Uterus (tissue), 4 donors: ENCODE measurements at places on chromosomes 6 and 20. TPM values are rescaled to one million over a fixed set of nuclear protein-coding genes. Genes with fewer than 3 reads are reported as not detected.
A peak's percentile ranks its signal among the peaks of the same experiment; 100 is the strongest.

Gene BPIFB2
- total RNA-seq, result not detected

Gene TAGAP
- 4.1 TPM for total RNA-seq

Gene CTAGE9
- not detected for total RNA-seq

Gene VGLL2
- not detected for total RNA-seq

Gene NKAIN2
- total RNA-seq, result not detected

Gene GNAS-AS1
- 3.4 TPM for total RNA-seq

Gene TBX18
- total RNA-seq, result 8.0 TPM

Gene ZSCAN31
- total RNA-seq, result 63.8 TPM

Gene HLA-E
- 628 TPM for total RNA-seq

Gene NFATC2
- 5.7 TPM for total RNA-seq

- H3K4me3 ChIP-seq, result no peak overlapping the region
- H3K27me3 ChIP-seq, result no peaks in the 10 kb centered on the region
- DNase-seq, result no peak
- no peaks in the 10 kb centered on the region for H3K4me1 ChIP-seq
These were observed 21.3 kb downstream of the ZNF831 start for GRCh38 chr20:59184880-59185447.

- H3K36me3 ChIP-seq, result no peaks in the 10 kb centered on the region
- no peak for DNase-seq
- no peaks in the 10 kb centered on the region for H3K4me1 ChIP-seq
- H3K4me3 ChIP-seq, result no peak overlapping the region
- H3K27ac ChIP-seq, result no peak overlapping the region
These were observed 107.0 kb downstream of the CD83 start for GRCh38 chr6:14224359-14225103.

- no peaks in the 10 kb centered on the region for H3K27me3 ChIP-seq
- no peak for DNase-seq
- H3K4me3 ChIP-seq, result no peak overlapping the region
- H3K36me3 ChIP-seq, result no peaks in the 10 kb centered on the region
- H3K4me1 ChIP-seq, result no peaks in the 10 kb centered on the region
- no peak overlapping the region for H3K27ac ChIP-seq
These were observed 102.2 kb upstream of the CCDC28A start for GRCh38 chr6:138671351-138671750.

DNA sequence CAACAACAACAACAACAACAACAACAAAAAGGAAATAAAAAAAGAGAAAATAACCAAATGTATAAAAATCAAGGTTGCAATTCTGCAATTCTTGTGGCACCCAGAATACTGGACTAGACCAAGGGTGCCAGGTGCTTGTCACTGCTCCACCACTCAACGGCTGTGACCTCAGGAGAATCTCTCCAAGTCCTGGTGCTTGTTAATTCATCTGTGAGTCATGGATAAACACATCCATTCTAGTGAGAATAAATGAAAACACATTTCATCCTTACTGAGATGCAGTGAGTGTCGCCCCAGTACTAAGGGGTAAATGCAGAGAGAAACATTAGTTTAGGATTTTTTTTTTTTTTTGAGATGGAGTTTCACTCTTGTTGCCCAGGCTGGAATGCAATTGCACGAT, 32.0 kb downstream of the HLA-C start:
- no peak overlapping the region for H3K4me3 ChIP-seq
- H3K4me1 ChIP-seq, result no peaks in the 10 kb centered on the region
- H3K36me3 ChIP-seq, result no peaks in the 10 kb centered on the region
- H3K27ac ChIP-seq, result no peak overlapping the region

DNA sequence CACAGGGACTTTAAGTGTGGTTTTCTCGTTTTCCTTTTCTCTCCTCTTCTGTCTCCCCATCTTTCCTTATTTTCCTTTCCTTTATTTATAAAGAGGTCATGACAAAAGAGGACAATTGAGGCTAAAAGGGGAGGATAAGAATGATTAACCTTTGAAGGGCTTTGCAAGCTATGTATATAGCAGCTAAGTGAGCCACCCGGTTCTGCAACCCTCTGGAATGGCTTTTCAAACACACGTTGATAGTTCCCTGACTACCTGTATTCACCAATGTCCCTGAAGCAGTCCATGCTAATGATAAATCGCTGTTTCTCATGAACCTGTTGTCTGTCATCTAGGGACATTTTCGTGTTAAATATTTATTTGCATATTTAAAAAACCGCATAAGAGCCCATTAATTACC, 124.4 kb upstream of the RALGAPA2 start:
- no peak overlapping the region for H3K27ac ChIP-seq
- no peak for DNase-seq
- H3K4me3 ChIP-seq, result no peak overlapping the region
- no peaks in the 10 kb centered on the region for H3K27me3 ChIP-seq

GRCh38 chr6:20870021-20870420, 335.8 kb downstream of the CDKAL1 start:
- H3K27ac ChIP-seq, result no peak overlapping the region
- no peaks in the 10 kb centered on the region for H3K36me3 ChIP-seq
- no peak for DNase-seq
- H3K27me3 ChIP-seq, result no peaks in the 10 kb centered on the region
- H3K4me3 ChIP-seq, result no peak overlapping the region
- no peaks in the 10 kb centered on the region for H3K4me1 ChIP-seq

- DNase-seq, result no peak
- H3K27me3 ChIP-seq, result no peaks in the 10 kb centered on the region
- H3K4me3 ChIP-seq, result no peak overlapping the region
- no peak overlapping the region for H3K27ac ChIP-seq
- no peaks in the 10 kb centered on the region for H3K4me1 ChIP-seq
- no peaks in the 10 kb centered on the region for H3K36me3 ChIP-seq
These were observed 108.9 kb upstream of the CST7 start for GRCh38 chr20:24840121-24840713.

- peak overlapping the region; percentile 78 for H3K27ac ChIP-seq
- H3K36me3 ChIP-seq, result no peaks in the 10 kb centered on the region
These were observed 19.9 kb downstream of the ATXN1 start for GRCh38 chr6:16741112-16742016.

GRCh38 chr6:69294862-69295261, 501.9 kb downstream of the LMBRD1 start:
- H3K27ac ChIP-seq, result no peak overlapping the region
- H3K36me3 ChIP-seq, result no peaks in the 10 kb centered on the region
- no peak overlapping the region for H3K4me3 ChIP-seq
- no peaks in the 10 kb centered on the region for H3K4me1 ChIP-seq
- H3K27me3 ChIP-seq, result no peaks in the 10 kb centered on the region

DNA sequence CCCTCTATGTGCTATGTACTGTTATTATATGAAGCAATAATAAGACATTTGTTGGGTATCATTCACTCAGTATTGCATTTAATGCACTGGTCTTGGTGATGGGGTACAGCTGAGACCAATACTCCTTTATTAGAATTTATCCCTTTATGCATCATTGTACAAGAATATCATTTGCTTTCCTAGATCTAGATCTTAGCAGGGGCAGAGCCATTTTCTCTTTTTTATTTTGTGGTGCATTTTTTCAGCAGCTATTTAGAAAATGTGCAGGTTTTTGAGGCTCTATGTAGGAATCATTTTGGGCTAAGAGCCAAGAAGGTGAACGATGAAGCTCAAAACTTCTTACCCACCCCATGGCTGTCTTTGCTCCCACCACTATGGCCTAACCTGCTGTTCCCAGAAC, 114.2 kb downstream of the OR2B2 start:
- H3K27ac ChIP-seq, result no peak overlapping the region
- DNase-seq, result no peak
- H3K27me3 ChIP-seq, result no peaks in the 10 kb centered on the region
- H3K4me3 ChIP-seq, result no peak overlapping the region

DNA sequence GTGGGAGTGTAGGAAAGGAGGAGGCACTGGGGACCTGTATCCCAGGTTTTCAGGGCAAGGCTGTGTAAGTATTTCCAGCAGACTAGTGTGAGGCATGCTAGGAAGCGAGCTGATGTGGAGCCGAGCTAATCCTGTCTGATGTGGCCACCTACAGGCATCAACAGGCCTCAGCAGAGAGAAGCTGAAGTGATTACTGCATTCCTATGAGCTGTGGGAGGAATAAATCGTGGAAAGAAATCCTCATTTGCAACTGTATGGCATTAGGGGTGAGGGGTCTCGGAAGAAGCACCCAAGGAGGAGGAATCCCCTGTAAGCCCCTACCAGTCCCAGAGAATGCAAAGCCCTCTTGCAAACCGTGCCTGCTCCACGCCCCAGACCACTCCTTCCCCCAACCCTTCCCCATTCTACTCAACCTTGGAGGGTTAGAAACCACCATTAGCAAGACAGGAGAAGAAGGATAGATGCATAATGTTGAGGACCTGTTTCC, 41.6 kb downstream of the C6orf15 start:
- no peaks in the 10 kb centered on the region for H3K36me3 ChIP-seq
- no peak overlapping the region for H3K4me3 ChIP-seq
- no peaks in the 10 kb centered on the region for H3K4me1 ChIP-seq

GRCh38 chr20:16865406-16865805, 117.2 kb downstream of the OTOR start:
- no peak overlapping the region for H3K27ac ChIP-seq
- no peaks in the 10 kb centered on the region for H3K36me3 ChIP-seq
- no peaks in the 10 kb centered on the region for H3K4me1 ChIP-seq
- DNase-seq, result no peak

DNA sequence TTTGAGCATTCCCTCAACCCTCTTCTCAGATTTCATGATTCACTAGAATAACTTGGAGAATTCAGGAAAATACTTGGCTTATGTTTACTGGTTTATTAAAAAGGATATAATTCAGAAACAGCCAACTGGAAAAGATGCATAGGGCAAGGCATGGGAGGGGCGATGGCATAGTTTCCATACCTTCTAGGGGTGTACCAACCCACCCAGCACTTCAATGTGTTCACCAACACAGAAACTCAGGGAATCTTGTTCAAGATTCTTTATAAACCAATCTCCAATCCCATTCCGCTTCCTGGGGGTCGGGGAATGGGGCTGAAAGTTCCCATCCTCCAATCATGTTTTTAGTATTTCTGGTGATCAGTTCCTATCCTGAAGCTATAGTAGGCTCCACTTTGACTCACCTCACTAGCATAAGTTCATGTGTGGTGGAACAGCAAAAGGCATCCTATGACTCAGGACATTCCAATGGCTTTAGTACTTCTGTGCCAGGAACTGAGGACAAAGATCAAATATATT, 164.4 kb downstream of the SIM1 start:
- no peak for DNase-seq
- H3K27ac ChIP-seq, result no peak overlapping the region
- no peaks in the 10 kb centered on the region for H3K36me3 ChIP-seq
- no peak overlapping the region for H3K4me3 ChIP-seq

GRCh38 chr20:733861-734260, 34.4 kb downstream of the SLC52A3 start:
- no peaks in the 10 kb centered on the region for H3K4me1 ChIP-seq
- no peaks in the 10 kb centered on the region for H3K27me3 ChIP-seq
- DNase-seq, result no peak
- H3K4me3 ChIP-seq, result no peak overlapping the region

- no peak overlapping the region for H3K4me3 ChIP-seq
- H3K27ac ChIP-seq, result no peak overlapping the region
- no peaks in the 10 kb centered on the region for H3K36me3 ChIP-seq
- H3K4me1 ChIP-seq, result peaks cover 6% of the 10 kb centered on the region
- no peak for DNase-seq
These were observed 783.7 kb downstream of the FRK start for GRCh38 chr6:115276881-115277565.
